ENCODE measurements at places on chromosomes 3 and 15.

- no peak for DNase-seq
These were observed 25.3 kb upstream of the COPB2 start for GRCh38 chr3:139414608-139415224.

DNA sequence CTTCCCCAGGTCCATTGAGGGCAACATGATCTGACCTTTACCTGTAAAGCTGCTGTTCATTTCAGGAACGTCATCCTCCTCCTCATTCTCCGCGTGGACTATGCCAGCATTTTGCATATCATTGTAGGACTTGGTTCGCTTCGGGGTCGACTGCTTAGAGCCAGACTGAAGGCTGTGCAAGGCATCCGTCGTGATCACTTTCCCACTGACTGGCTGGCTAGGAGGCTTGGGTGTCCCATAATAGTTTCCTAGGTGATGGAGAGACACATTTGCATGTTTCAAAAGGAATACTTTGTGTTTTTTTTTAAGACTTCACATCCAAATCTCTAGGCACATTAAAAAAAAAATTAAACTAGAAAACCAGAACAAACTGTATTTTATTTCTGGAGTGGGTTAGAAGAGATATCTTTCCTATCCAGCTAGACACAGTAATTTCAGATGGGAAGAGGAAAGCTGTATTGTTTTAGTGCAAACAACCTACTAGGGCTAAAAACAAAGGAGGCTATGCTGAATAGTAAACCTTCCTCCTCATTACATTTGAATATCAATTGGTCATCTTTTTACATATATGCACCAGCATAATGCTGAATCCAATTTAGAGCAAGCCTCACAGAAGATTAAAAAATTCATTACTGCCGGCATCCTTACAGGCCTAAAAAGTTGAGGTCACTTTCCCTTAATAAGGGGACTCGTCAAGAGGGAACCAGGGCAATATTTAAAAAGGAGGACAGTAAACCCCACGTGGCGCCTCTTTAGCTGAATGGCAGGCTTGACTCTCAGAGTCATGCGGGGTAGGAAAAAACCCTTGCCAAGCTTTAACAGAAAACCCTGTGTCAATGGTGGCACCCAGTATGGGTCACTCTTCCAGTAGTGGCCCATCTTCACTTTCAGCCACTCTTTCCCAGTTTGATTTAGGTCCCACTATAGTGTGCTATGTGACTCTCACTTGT is 559.9 kb downstream of the MAGI1 start:
- no peak for DNase-seq

GRCh38 chr15:54481819-54482218 is 503.6 kb downstream of the UNC13C start:
- no peak for DNase-seq

DNA sequence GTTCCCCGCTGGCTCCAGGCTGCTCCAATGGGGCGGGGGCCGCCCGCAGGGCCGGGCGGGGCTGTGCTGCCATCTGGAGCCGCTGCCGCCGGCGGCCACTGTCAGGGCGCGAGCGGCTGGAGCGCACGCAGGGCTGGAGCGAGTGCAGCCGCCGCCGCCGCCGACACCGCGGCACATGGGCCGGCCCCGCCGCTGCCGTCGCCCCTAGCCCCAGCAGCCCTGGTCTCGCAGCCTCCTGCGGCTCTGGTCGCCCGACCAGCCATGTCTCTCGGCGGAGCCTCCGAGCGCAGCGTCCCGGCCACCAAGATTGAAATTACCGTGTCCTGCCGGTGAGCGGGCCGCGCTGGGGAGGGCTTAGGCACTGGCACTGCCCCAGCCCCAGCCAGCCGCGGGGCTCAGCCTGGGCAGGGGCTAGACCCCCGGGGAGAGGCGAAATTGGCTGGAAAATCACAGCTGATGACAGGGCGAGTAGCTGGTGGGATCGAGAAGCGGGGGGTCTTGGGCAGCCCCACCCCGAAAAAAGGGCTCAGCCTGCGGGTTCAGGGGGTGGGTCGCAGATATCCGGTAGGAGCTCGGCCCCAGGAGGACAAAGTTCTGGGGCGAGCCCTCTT is at the start of gene CPNE9:
TSS of gene CPNE9 (plus strand) at position 98 of the 611 bp plus-strand sequence. CDS start at position 262, 164 bp downstream.
- DNase-seq = no peak

DNA sequence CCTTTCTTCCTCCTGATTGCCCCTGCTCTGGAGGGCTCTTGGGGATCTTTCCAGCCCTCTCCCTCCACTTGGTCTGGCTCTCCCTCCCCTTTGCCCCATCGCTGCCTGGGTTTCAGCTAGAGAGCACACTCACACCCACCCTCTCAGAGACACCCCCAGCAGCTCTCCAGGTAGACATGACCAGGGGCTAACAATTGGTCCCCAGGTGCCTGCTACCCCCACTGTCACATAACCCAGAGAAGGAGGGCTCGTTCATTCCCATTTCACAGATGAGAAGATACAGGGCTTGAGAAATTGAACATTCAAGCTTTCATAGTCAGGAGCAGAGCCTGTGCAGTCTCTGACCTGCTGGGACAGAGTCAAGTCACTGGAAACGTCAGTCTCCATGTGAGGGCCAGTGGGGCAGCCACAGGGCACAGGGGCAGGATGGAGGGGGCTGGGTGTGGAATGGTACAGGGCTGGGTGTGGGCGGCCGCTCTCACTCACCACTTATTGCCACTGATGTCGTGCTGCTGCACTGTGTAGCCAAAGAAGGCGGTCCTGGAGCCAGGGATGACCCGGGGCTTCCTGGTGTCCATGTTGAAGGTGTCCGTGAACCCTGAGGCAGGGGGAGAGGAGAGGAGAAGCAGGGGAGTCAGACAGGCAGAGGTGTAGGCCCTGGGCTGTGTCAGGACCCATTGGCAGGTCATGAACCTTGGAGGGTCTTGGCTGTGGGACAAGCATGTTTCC is 29.4 kb downstream of the ITGA11 start:
- DNase-seq = no peak

DNA sequence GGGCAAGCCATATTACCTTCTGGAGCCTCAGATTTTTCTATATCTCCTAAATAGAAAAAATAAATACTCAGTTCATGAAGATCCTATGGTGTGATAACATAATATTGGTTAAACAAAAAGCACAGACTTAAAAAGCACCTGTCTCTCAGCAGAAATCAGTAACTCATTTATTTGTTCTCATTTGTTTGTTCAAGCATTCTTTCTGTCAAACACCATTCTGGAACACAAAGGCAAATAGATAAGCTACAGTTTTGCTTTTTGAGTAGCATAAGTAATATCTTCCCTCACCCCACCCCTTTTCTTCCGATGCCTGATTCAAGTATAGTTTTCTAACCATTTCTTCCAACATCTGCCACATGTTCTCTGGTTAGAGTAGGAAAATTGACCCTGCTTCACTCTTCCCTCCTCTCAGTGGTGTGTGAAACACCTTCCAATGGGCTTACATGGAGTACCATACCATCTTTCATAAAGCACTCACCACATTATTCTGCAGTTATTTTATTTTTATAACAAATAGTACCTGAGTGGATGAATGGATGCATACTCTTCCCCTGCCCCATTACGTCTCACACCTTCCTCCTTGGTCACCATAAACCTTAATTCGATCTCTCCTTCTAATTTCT is 8.4 kb upstream of the IL1RAP start:
- no peak for DNase-seq

DNA sequence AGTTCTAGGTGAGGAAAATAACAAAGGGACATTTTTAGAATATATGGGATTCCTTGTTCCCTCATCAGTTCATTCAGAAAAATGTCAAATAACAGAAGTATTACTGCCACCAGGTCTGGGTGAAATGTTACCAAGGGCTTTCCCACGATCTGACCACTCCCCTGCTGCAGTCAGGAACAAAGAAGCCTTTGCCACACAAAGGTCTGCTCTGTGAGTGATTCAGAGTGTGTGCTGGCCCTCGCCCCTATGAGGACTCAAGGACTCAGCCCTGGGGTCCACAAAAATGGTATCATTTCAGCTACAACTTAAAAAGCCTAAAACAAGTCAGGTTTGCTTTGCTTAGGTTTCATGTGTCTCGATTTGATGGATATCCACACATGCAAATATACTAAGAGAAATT is 5.0 kb downstream of the MKRN3 start:
- no peak for DNase-seq

GRCh38 chr3:185488465-185488864 is 10.4 kb downstream of the TMEM41A start:
- no peak for DNase-seq

DNA sequence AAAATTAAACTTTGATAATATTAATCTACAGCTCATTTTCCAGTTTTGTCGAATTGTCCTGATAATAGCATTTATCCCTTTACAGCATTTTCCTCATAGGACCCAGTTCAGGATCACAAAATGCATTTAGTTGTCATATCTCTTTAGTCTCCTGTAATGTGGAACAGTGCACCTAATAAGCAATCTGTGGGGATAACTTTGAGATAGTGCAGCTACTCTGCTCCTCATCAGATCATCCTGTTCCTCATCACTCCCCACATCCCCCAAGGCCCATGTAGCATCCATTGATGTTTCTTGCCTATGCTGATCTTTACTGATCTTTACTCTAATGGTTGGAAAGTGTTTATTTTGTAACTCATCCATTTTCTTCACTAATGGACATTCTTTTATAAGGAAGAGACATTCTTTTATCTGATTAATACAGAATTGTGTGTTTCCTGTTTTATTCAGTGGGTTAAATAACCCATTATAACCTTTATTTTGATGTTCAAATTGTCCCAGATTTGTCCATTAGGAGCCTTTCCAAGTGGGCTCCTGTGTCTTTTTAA is 7.5 kb downstream of the RNF111 start:
- no peak for DNase-seq

GRCh38 chr3:102053375-102053989 is 204.2 kb downstream of the NFKBIZ start:
- no peak for DNase-seq

- DNase-seq = no peak
These were observed 14.9 kb downstream of the TGM5 start for GRCh38 chr15:43251871-43252250.
